Stimulated activated CD4-positive, alpha-beta T cell treated with anti-CD3 and anti-CD28 coated beads, Interleukin-12 subunit alpha, Interleukin-12 subunit beta, amount 100 ng/mL, for 24 hours (primary cell): ENCODE measurements at places on chromosomes 3 and 15.

DNA sequence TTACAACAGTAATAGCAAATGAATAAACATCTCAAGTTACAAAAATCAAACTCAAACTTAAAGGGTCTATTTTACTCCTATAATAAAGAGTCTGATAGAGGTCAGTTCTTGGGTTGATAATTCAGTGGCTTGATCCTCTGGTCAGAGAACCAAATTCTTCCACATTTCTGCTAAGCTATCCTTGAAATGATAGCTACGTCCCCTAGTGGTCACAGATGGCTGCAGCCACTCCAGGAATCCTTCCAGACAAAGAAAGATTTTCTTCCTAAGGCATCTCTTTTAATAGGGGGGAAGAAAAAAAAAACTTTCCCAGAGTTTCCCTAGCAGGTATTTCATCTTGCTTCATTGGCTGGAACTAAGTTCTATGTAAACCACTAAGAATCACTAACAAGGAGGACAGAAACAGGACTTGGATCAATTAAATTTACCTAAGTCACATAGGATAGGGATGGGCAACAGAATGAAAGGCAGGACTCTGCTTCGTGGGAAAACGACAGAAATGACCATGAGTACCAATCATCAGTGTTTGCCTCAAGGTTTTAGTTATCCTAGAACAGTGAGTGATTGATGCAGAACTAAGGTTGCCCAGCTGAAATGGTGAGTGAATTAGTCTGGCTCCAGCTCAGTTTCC lies 160.7 kb downstream of the STAC start:
- no peak for DNase-seq

- no peak for DNase-seq
These were observed 143.1 kb downstream of the WDR76 start for GRCh38 chr15:43969802-43970375.

DNA sequence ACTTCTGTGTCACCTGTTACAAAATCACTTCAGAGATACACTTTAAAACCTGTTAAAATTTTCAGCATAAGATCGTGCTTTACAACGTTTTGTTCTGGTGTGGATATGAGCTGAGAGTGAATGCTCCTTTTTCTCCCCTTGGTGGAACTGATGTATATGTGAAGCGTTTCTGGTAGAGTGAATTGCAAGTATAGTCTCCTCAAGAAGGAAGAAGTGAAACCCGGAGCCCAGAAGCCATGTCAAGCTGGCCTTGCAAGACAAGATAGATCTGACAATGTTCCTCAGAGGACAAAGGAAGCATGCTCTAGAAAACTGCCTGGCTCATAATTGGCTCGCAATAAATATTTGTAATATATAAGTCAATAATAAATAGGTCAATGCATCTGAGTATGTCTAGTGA lies 23.6 kb downstream of the SERPINI2 start:
- DNase-seq = no peak

DNA sequence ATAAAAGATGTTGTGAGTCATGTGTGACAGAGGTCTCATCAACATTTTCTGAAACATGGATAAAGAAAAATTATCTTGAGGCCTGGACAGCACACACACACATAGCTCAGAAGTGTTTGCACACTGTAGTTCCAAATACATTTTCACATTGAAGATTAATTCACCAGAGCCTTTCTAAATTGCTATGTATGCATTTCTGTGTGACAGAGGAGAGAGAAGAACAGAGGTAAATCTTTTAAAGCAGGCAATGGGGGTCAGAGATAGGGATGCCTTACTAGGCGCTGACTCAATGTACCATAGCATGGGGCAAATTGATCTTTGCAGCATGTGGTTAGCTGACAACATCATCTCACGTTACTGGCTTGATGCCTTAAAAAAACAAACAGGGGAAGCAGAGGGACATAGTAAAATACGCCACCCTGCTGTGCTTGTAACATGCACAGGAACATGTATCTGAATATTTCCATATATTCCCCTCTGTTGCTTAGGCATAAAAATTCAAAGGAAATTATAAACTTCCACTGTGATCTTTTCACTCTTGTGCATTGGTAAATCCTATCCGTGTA lies 7.7 kb downstream of the POU1F1 start:
- DNase-seq = no peak

DNA sequence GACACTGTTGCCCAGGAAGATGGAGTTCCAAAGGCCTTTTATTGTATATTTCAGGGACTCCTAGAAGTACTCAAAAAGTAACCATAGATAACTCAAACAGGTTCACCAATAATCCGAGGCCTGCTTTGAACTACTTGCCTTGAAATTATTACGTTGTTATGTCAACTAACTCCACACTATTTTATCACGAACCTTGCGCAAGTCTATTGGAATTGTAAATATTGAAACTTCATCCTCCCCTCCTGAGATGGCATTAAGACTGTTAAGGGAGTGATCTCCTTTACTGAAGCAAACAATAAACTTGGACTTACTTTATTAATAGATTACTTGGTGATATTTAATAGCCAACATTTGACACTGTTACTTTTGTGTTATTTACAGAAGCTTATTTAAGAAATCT lies 199.6 kb upstream of the GADL1 start:
- no peak for DNase-seq

- no peak for DNase-seq
These were observed 280.2 kb downstream of the SHQ1 start for GRCh38 chr3:72568083-72568482.

- no peak for DNase-seq
These were observed 8.3 kb upstream of the LMOD3 start for GRCh38 chr3:69130689-69131088.

GRCh38 chr15:69209661-69210060 lies 49.2 kb downstream of the GLCE start:
- DNase-seq = no peak

DNA sequence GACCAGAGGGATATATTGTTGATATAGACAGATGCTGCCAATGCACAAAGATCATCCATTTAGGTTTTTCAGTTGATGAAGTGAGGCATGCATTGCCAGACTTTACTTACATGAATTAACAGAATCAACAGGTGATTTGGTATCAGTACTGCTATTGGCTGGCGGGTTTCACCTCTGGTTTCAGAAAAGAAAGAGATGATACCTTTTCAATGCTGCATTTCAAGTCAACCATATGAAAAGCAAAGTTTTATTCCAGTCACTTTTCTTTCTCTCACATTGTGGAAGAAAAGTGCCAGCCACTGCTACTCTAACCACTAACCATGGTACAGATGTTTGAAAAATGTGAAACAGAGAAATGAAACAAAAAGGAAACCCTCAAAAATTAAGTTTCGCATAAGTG lies 289.1 kb downstream of the TIGIT start:
- DNase-seq = no peak

DNA sequence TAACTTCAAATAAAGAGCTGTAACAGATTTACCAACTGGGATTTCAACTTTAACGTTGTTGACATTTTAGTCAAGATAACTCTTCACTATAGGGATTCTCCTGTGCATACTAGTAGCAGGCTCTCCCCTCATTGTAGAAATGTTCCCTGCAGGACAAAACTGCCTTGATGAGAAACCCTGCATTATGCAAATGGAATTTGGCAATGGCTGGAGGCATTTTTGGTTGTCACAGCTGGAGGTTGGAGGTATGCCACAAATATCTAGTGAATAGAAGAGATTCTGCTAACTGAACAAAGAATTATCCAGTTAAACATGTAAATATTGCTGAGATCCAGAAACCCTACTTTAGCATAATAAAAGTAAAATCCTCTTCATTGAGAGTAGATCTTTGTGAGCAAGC lies 928.8 kb upstream of the ALCAM start:
- no peak for DNase-seq

- no peak for DNase-seq
These were observed 1.2 kb upstream of the ABHD17C start for GRCh38 chr15:80693682-80694610.

GRCh38 chr15:53618461-53618860 lies 141.0 kb downstream of the WDR72 start:
- no peak for DNase-seq

GRCh38 chr3:67875338-67875737 lies 220.9 kb upstream of the SUCLG2 start:
- no peak for DNase-seq

- no peak for DNase-seq
These were observed 790.7 kb downstream of the ROBO1 start for GRCh38 chr3:78977073-78977472.

GRCh38 chr3:22450786-22451400 lies 699.9 kb upstream of the ZNF385D start:
- DNase-seq = no peak

- no peak for DNase-seq
These were observed 605.7 kb upstream of the CFAP20DC start for GRCh38 chr3:59655418-59656015.

- DNase-seq = no peak
These were observed 175.8 kb downstream of the XXYLT1 start for GRCh38 chr3:195095035-195095703.

GRCh38 chr3:139561255-139561817 lies 21.8 kb upstream of the RBP1 start:
- no peak for DNase-seq

DNA sequence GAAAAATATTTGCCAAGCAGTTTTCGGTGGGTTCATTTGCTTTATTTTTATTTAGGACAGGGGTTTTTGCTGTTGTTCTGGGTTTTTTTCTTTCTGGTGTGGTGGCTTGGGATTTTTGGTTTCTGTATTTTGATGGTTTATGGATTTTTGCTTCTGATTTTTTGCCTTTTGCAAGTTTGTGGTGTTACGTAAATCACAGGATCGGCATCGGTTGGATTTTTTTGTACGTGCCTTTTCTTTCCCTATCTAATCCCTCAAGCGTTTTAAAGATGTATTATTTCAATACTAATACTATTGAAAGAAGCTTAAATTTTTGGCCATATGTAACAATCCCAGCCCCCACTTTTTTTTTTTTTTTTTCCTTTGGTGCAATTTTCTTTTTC lies 782 bp upstream of the BCL6 start:
- DNase-seq = no peak

DNA sequence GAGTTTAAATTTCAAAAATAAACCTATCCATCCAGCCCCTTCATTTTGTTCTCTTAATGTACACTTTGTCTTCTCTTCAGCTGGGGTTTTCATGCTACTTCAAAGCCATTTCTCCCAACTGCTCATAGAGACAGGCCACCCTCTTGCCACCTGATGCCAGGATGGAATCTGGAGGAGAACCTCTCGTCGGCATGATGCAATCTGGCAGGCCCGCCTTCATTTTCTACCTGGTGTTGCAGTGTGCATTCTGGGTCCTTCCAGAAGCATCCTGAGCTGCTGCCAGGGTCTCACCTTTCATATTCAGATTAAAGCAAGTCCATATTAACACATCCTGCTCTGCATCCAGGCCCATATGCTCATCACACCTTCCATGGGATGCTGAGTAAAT lies 60.8 kb downstream of the CTNNB1 start:
- no peak for DNase-seq

- DNase-seq = no peak
These were observed 504.1 kb downstream of the NTRK3 start for GRCh38 chr15:87752250-87752951.

DNA sequence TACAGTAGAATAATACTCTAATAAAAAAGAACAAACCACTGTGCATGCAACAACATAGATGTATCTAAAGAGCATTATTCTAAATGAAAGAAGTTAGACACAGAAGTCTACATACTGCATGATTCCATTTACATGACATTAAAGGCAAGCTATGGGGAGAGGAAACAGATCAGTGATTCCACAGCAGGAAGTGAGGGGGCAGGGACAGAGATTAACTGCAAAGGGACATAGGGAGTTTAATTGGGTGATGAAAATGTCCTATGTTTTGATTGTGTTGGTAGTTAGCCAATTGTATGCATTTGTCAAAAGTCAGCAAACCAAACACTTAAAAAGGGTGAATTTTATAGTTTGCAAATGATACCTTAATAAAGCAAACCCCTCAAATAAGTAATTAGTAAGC lies 13.8 kb downstream of the CRYGS start:
- no peak for DNase-seq

- no peak for DNase-seq
These were observed 3.3 kb upstream of the CD96 start for GRCh38 chr3:111538681-111539083.

GRCh38 chr3:72461787-72462186 lies 386.5 kb downstream of the SHQ1 start:
- no peak for DNase-seq

- no peak for DNase-seq
These were observed 287.6 kb upstream of the STT3B start for GRCh38 chr3:31244929-31245817.

- no peak for DNase-seq
These were observed 5.5 kb upstream of the COLQ start for GRCh38 chr3:15527031-15527459.

- DNase-seq = no peak
These were observed 52.3 kb upstream of the BNIP2 start for GRCh38 chr15:59741274-59741906.

GRCh38 chr3:122873741-122874515 lies 79.1 kb downstream of the SLC49A4 start:
- DNase-seq = no peak

DNA sequence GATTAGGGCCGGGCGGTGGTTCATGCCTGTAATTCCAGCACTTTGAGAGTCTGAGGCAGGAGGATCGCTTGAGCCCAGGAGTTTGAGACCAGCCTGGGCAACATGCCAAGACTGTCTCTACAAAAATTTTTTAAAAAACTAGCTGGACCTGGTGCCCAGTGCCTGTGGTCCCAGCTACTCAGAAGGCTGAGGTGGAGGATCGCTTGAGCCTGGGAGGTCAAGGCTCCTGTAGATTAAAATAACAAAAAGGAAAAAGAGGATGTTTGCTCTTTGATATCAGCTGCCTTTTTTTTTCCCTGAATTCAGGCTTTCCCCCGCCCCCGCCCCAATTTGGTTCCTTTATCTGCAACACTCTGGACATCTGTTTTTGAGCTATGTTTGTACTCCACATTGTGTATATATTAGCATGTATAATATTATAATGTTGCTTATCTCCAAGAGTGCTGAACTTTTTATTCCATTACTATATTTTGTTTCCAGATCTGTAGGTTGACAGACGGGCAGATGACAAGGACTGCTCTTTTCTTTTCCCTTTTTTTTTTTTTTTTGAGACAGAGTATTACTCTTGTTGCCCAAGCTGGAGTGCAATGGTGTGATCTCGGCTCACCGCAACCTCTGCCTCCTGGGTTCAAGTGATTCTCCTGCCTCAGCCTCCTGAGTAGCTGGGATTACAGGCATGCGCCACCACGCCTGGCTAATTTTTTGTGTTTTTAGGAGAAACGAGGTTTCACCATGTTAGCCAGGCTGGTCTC lies 4.6 kb downstream of the SNAP23 start:
- no peak for DNase-seq
